CD14-positive monocyte (primary cell): ENCODE measurements at places on chromosomes 7 and 10.

DNA sequence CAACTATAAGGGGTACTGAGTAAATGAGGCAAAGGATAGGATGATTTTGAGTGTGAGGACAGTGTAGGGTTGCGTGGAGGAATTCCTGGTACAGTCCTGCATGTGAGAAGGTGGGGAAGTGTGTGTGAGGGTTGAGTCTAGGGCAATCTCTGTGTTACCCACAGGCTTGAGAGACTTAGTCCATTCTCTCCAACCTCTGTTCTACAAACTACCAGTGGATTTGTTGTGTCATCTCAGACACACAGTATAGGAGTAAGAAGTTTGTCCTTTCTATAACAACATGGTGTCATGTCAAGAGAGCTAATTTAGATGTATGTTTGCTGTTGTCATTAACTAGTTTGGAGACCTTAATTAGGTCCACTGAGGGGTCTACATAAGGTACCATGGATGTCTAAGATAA, 12.5 kb downstream of the PURB start:
- no peak for DNase-seq

- no peak for DNase-seq
Observed at GRCh38 chr7:43520201-43520600, 62.7 kb upstream of the STK17A start.

- DNase-seq = peak; percentile 12
Observed at GRCh38 chr7:12294701-12295100, 83.6 kb downstream of the TMEM106B start.

DNA sequence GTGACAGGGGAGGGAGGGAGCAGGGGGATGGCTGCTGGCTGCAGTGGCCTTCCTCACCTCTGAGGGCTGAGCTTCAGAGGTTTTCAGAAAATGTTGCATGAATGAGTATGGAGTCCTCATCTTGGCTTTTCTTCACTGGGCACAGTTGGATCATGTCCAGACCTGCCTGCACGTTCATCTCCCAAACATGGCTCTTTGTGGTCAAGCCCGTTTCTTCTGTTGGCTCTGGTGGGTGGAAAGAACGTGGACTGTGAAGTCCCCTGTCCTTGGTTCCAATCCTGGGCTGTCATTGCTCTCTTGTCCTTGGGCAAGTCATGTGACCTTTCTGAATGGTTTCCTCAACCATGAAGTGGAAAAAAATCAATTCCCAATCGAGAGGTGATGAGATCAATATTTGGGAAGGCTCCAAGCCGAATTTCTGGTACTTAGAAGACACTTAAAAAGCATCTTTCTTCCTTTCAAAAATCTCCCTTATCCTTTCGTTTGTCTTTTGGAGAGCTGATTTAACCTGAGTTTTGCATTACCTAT, 34.5 kb downstream of the TSPAN14 start:
- no peak for DNase-seq

GRCh38 chr10:24438800-24439199, 229.9 kb downstream of the KIAA1217 start:
- DNase-seq = no peak

- DNase-seq = no peak
Observed at GRCh38 chr10:12390733-12391132, 41.4 kb downstream of the CAMK1D start.

DNA sequence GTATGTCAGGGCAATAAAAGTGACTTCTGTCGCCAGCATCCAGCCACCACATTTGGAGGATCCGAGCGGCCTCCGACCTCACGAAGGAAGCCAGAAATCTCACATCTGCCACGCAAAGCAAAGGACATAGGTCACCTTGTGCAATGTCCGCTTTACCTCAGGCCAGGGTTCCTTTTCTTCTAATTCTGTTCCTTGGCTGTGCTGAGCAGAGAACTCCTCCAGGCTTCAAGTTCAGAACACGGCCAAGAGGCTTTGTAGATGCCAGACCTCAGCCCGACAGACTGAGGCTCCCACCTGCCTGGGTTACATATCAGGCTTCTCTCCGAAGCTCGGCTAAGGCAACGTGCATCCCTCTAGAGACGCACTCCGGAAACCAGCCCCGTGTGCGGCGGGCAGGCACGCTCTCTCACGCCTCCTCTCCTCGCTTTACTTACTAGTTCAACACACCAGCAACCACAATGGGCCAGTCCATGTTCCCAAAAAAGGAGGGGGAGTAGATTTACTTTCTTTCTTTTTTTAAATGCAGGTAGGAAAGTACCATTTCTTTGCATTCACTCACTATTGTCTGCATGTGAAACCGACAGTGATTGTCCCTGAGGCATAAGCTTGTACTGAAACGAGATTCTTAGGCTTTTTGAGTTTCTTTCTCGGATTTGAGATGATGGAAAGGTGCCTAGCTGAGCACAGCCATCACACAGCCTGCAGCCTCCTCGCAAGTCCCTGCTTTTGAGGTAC, 122.4 kb upstream of the AFAP1L2 start:
- peak; percentile 29 for DNase-seq
